ENCODE measurements at places on chromosomes 5 and 9.

DNA sequence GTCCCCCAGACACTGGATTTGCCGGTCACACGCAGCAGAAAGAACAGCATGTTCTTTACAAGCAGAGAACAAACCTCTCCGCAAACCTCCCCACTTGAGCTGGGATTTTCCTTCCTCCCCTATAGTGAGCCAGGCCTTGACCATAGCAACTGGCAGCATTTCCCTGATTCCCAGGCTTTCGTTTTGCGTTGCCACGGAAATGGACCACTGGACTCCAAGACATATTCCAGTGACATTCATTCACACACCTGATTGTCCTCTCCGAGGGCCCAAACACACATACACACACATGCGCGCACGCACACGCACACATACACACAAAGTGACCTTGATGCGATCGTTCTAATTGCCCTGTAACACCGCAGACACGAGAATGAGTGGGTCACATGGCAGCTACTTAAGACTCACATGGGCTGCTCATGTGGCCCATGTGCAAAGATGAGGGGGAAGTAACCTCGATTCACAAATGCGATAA lies 80.9 kb upstream of the CPEB4 start:
- DNase-seq: no peak

GRCh38 chr5:109830955-109831502 lies 141.3 kb downstream of the MAN2A1 start:
- no peak for DNase-seq

DNA sequence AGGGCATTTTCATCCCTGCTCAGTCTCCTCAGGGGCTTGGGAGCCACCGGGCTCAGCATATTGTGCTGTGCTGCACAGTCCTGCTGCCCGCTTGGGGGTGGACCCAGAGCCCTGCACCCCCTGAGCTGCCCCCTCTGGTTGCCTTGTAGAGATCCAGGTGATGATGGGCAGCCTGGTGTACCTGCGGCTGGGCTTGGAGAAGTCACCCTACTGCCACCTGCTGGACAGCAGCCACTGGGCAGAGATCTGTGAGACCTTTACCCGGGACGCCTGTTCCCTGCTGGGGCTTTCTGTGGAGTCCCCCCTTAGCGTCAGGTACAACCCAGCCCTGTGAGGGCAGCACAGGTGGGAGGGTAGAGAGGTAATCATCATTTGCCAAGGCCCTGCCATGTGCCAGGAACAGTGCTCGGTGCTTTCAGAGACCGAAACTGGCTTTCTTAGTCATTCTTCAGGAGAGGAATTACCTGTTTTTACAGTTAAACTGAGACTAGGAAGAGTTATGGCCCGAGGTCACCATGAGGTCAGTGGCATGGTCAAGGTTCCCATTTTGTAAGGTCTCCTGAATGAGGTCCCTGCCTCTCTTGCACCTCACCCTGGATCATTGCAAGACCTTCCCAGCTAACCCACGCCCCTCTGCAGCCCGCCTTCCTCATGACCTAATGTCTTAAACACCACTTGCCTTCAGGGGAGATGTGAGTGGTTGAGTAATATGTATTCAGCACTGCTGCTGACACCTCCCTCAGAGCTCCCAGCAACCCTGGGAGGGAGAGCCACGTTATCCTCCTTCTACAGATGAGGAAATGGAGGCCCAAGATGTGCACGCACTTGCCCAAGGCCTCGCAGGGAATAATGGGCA lies 7.5 kb downstream of the NHP2 start:
- DNase-seq: peak; percentile 81

DNA sequence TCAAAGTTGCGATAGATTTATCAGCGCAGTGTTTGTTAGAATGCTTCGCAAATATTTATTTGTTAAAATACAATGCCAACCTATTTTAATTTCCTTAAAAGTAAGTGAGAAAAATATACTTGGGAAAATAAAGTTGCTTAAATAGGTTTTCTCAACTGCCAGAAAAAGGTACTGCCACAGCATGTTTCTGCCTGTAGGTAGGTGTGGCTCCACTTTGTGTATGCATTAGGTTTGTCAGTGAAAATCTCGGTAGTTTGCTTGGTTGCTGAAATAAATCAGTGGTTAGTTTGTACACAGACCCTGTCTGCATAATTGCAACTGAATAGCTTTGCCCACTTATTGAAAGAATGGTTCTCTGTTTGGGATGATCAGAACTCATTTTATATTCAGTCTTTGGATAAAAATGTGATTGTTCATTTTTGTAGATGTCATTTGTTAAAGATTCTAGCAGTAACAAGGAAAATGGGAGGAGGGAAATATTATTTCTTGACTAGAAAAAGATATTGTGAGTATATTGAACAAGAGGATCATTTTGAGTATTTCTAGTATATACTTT lies 25.7 kb downstream of the C9orf85 start:
- DNase-seq: no peak

DNA sequence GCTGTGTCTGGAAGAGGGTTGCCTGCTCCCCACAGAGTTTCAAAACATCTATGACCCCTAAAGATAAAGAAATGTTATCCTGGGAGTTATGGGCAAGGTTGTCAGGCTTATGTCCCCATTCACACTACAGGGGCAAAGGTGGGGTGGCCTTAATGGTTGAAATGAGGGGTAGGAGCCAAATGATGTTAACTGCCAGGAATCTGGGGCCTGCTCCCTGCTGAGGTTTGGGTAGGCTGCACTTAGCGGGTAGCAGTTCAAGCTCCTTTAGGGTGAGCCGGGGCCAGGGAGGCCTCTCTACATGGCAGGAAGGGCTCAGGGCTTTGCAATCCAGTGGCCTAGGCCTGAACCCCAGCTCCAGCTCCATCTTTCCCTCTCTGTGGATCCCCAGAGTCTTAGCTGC lies 3.0 kb downstream of the FGF18 start:
- DNase-seq: peak; percentile 4

- DNase-seq: no peak
Measured at GRCh38 chr9:89234205-89235067, 55.8 kb upstream of the SHC3 start.

- DNase-seq: no peak
Measured at GRCh38 chr9:19358701-19359100, 21.3 kb downstream of the RPS6 start.

- no peak for DNase-seq
Measured at GRCh38 chr9:119945686-119946085, 576.5 kb upstream of the BRINP1 start.

DNA sequence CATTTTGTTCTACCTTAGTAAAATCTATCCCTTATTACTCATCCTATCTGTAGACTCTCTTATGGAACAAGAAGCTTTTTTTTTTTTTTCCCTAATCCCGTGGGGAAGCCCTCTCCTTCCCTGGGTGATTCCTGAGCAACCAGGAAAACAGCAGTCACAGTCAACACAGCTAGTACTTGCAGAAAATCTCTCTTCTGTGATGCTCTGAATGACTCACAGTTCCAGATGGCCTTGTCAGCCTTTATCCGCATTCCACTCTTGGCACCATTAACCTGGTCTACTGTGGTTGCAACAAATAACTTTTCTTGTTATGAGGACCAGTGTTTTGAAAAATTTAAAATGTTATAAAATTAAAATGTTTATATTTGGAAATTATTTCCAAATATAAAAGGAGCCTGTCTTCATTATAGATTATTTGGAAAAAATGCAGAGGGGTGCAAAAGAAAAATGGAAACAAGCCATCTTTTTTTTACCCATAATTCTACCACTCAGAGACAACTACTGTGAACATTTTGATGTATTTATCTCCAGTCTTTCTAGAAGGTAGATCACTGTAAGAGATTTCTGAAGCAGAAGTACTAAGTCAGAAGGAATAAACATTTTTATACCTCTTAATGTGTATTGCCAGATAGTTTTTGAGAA lies 486.7 kb downstream of the RAB3C start:
- DNase-seq: no peak

- no peak for DNase-seq
Measured at GRCh38 chr9:126391713-126392661, 65.4 kb downstream of the MVB12B start.

DNA sequence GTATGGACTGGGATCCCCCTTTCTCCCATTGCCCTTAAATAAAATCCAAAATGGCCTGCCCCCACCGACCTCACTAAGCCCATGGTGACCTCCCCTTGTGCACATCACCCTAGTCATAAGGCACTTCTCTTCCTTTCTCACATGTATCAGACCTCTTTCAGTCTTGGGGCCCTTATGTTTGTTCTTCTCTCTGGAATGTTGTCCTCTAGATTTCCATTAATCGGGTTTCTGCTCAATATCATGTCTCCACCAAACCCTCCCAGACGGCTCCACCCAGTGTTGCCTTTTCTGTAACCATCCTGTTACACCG lies 196.3 kb downstream of the ERCC6L2 start:
- DNase-seq: no peak

- DNase-seq: no peak
Measured at GRCh38 chr5:72328172-72328571, 8.0 kb downstream of the PTCD2 start.

- no peak for DNase-seq
Measured at GRCh38 chr5:135156715-135157404, 122.8 kb upstream of the PITX1 start.

GRCh38 chr9:109274884-109275730 lies 45.8 kb downstream of the EPB41L4B start:
- no peak for DNase-seq

DNA sequence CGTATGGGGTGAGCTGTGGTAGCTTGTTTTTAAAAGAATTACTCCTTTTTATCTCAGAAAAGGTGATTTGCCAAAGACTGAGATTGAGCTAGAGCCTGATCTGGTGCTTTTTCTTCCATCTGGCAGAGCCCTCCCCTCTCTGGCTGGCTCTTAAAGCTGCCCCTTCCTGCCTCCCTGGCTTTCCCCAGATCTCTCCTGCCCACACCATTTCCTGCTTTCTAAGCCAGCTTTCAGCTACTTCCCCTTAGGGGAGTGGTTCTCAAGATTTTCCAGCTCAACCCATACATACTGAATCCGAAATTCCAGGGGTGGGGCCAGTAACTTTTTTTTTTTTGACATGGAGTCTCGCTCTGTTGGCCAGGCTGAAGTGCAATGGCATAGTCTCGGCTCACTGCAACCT lies 4.8 kb upstream of the ACOT12 start:
- DNase-seq: no peak

- DNase-seq: no peak
Measured at GRCh38 chr9:120281665-120282064, 298.3 kb downstream of the CDK5RAP2 start.

DNA sequence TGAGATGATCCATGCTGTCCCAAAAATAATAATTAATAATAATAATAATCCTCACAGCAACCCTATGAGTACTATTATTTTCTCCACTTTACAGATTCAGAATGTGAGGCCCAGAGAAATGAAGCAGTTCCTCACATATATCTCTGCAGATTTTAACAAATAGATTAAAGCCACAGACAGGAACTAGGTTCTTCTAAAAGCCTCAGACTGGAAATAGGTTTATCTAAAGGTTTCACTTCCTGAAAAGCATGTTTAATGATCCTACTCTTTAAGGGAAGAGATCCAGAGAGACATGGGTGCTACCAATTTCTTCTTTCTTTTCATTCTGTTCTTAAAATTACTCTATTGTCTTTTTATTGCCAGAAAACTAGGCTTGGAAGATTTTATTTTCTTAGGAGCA lies 1079.4 kb upstream of the COX7C start:
- DNase-seq: no peak

GRCh38 chr5:24773261-24773660 lies 128.5 kb upstream of the CDH10 start:
- DNase-seq: no peak

DNA sequence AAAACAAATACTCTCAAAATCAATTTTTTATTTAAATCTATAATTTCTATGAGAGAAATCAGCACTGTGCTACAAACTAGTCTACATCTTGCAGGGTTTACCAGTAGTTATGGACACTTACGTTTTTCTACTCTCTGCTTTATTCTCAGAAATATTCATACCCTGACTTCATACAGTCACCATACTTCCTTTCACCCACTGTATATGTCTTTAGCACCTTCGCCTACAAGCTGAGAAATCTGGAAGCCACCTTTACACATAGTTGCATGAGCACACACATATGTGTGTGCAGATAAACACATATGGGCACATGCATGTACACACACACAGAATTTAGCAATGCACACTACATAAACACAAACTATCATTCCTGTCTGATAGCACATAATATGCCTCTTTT lies 177.0 kb downstream of the ST8SIA4 start:
- DNase-seq: no peak

- DNase-seq: no peak
Measured at GRCh38 chr5:169628892-169629291, 8.2 kb upstream of the DOCK2 start.

GRCh38 chr5:36777105-36777757 lies 99.3 kb upstream of the NIPBL start:
- peak; percentile 23 for DNase-seq

- no peak for DNase-seq
Measured at GRCh38 chr9:32783168-32783891, at the start of gene TMEM215. TSS of gene TMEM215 (plus strand) at chr9:32783540. CDS start at chr9:32784184, 644 bp downstream.

DNA sequence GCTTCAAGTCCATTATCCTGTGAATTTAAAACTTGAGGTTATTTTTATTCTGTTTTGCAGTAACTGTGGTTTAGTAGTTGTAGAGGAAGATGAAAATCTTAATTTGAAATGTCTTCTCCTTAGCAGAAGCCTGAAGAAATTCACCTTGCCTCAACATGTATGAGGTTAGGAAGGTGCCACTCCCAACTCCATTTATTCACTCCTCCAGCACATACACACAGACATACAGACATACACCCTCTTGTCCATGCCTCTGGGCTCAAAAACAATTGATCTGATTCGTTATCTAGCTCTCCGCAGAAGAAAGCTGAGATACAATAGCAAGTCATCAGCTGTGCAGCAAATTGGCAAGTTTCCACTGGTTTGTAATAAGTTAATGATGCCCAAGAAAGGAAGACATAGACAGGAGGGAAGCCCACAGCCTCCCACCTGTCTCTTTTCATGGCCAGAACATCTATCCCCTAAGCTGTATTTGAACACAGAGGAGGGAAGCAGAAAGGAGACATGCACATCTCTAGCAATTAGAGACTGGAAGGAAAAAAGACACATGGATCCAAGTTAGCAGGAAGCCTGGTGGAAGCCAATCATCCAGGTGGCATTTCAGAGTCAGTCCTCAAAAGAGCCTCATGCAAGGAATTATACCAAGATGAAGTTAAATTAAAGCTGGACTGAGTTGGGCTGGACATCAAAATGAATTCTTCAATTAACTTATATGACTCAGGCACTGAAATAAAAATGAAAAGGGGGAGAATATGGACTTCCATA lies 257.9 kb downstream of the ASTN2 start:
- no peak for DNase-seq

DNA sequence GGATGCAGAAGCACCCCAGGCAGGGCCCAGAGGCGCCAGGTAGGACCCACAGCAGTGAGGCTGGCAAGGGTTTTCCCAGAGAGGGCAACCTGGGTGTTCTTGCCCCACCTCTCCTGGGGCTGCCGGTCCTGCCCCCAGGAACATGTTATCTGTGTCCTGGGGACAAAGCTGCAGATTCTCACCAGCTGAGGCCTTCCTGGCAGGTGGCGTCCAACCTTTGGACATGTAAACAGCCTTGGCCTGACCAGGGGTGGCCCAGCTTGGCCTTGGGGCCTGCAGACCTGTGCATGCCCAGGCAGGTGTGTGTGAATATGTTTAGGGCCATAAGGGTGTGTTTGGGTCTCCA lies 101.8 kb upstream of the LARP1 start:
- DNase-seq: no peak

- no peak for DNase-seq
Measured at GRCh38 chr5:50786073-50786472, 119.6 kb downstream of the PARP8 start.

All from HAP-1 (cell line).